ENCODE measurements at places on chromosomes 4 and X. TPM values are rescaled to one million over a fixed set of nuclear protein-coding genes. Genes with fewer than 3 reads are reported as not detected.

Gene FGD1
- 21.5 TPM for total RNA-seq

Gene CHRDL1
- total RNA-seq, result 1.1 TPM

DNA sequence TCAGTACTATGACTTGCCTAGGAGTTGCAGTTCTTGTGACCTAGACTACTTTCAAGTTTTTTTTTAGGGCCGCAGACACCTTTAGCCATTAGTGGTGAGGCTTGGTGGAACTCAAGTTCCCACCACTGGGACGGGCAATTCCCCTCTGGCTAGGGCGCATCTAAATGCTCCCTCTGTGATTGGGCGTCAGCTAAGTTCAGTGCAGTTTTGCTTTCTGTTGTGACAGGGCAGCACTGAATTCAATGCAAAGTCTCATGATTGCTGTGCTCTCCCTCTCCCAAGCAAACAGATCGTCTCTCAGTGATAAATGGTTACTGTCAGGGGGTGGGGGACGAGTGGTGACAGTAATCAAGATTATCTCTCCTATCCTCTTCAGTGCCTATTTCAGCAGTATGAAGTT is 52.7 kb upstream of the FRMPD3 start:
- H3K36me3 ChIP-seq, result no peaks in the 10 kb centered on the region
- H3K4me3 ChIP-seq, result no peak overlapping the region
- no peaks in the 10 kb centered on the region for H3K4me1 ChIP-seq
- no peak for DNase-seq
- H3K27ac ChIP-seq, result no peak overlapping the region
- no peaks in the 10 kb centered on the region for H3K27me3 ChIP-seq

Gene IQSEC2
- 8.1 TPM for total RNA-seq

GRCh38 chr4:140255927-140256326 is 101.9 kb upstream of the MAML3 start:
- H3K4me1 ChIP-seq, result peaks cover 13% of the 10 kb centered on the region
- no peaks in the 10 kb centered on the region for H3K36me3 ChIP-seq
- H3K4me3 ChIP-seq, result no peak overlapping the region
- no peak overlapping the region for H3K27ac ChIP-seq
- no peak for DNase-seq
